ENCODE measurements at places on chromosomes 16 and 17.

GRCh38 chr17:67725373-67725791 is 7.6 kb downstream of the NOL11 start:
- no peak for DNase-seq

DNA sequence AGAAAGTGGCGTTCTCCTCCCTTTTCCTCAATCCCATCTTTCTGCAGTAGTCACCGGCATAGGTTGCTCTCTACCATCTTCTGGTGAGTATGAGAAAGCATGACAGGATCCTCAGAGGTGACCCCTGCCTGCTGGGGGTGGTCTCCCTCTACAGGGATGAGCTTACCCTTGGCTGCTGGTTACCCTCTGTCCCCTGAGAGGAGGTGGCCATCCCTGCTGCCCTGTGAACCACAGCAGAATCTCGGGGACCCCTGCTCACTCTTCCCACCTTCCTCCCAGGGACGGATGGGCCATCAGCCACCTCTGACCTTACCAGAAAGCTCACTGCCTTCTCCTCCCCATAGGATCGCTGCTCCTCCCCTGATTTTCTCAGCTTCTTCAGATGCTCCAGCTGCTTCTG is 7.8 kb downstream of the MEFV start:
- no peak for DNase-seq

- DNase-seq: peak; percentile 67
These were observed 19.2 kb downstream of the RAI1 start for GRCh38 chr17:17700251-17700969.

DNA sequence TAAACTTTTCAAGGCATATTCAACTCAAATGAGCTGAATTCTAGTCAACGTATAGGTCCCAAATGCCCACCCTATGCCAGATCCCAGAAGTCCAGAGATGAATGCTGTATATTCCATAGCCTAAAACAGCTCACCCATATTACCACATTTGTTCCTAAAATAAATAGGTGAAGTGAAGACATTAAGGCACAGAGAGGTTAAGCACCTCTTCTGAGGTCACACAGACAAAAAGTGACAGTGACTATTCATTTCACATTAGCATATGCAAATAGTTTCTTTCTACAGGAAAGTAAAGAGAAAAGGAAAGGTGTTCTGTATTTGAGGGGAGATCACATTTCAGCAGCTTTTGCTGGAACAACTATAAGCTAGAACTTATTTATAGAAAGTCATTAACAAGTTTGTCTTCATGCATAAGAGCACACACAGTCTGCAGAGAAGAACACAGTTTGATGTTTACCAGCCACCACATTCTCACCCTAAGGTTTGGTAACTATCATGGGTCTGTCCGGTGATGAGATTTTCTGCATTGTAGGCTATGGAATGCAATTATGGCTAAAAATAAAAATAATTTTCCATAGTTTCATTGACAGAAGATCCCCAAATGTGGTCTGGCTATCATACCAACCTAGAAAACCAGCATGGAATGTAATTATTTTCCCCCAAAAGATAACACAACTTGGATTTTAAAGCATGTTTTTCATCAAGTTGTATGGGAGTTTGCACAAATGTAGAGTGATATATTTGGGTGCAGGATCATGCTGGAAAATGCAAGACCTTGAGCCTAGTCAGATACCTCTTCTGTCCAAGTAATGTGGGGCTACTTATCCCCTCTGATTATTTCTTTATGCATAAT is 402.1 kb downstream of the UTP18 start:
- DNase-seq: no peak

DNA sequence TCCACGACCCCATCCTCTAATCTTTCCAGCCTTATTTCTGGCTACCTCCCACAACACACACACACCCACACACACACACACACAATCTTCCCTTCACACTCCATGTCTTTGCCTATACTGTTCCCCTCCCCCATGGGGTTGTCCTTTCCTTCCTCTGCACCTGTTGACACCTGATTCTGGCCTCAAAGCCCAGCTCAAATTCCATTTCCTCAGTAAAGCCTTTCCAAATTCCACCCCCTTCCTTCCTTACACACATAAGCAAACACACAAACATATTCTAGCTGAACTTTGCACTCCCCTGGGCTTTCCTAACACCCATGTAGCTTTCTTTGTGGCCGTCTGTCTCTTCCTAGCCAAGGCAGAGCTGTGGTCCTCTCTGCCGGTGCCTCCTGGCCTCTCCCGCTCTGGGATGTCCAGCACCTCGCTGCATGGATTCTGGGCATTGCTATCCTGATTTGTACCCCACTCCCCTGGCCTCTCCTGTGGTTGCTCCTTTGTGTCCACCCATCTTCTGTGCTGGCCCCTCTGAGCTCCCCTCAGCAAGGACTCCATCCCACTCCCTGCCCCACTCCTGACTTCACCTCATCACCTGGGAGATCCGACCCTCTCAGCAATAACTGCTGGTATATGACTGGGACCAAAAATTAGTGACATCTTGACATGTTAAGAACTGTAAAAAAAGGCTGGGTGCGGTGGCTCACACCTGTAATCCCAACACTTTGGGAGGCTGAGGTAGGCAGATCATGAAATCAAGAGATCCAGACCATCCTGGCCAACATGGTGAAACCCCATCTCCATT is 8.4 kb upstream of the SRCIN1 start:
- DNase-seq: peak; percentile 63

DNA sequence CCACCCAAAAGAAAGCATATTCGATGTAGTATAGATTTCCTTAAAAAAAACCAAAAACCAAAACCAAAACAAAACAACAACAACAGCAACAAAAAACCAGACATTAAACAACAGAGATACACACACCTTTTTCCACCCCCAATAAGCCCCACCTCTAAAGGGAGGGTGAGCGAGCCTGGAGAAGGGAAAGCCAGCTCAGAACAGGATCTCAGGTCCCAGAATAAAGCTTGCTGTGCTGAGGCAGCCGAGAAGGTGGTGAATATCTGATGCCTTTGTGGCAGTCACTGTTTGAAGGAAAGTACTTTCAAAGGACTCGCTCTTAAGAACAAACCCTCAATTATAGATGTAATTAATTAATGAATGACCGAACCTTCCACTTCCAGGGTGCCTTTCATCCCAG is 470 bp downstream of the KRT23 start:
- no peak for DNase-seq

DNA sequence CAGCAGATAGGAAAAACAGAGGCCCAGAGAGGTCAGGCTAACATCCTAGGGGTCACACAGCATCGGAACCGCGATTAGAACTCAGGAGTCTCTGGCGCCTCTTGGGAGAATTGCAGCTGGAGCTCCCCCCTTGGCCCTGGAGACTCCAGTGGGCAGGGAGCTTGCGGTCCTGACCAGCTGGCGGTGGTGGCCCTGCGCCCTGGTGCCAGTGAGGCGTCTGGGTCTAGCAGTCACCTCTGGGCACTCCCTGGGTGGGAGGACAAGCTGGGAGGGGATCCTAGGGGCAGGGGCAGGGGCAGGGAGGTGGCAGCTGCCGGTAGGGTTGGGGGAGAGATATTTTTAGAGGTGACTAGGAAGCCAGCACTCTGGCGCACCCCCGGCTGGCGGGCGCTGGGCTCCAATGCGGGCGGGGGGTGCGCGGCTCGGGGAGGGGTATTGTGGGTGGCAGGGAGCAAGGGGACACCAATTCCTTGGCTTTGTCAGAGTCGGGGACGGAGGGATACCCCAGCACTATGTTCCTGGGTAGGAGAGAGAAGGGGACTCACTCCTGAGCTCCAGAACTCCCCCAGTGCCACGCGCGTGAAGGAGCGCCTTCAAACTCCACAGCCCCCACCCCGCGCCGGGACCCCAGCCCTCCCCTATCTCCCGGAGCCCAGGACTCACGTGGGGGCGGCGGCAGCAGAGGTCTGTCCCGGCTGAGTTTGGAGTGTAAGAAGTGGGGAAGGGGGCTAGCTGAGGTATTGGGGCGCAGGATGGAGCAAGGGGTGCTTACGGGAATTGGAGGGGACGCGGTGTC is 584 bp downstream of the PHOSPHO1 start:
- no peak for DNase-seq

DNA sequence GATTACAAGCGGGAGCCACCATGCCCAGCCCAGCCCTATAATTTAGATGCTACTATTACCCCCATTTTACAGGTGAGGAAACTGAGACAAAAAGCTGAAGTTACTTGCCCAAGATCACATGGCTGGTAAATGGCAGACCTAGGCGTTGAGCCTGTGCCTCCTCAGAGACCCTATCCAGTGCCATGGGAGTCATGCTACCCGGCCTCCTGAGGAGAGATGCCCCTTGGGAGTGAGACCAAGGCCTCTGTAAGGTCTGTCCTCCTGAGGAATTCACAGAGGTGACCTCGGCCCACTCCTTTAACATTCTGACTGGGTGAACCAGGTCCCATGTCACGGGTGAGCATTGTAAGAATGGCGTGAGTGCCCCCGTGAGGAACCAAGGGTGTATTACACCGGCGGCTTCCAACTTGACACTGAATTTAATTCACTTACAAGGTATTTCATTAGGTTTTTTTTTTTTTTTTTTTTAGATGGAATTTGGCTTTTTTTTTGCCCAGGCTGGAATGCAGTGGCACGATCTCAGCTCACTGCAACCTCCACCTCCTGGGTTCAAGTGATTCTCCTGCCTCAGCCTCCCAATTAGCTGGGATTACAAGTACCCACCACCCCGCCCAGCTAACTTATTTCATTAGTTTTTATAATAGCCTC is 95.7 kb downstream of the ABCC6 start:
- peak; percentile 43 for DNase-seq

GRCh38 chr16:895371-895770 is 75.4 kb downstream of the LMF1 start:
- no peak for DNase-seq

- no peak for DNase-seq
These were observed 384.6 kb downstream of the SLC39A11 start for GRCh38 chr17:72707881-72708280.

DNA sequence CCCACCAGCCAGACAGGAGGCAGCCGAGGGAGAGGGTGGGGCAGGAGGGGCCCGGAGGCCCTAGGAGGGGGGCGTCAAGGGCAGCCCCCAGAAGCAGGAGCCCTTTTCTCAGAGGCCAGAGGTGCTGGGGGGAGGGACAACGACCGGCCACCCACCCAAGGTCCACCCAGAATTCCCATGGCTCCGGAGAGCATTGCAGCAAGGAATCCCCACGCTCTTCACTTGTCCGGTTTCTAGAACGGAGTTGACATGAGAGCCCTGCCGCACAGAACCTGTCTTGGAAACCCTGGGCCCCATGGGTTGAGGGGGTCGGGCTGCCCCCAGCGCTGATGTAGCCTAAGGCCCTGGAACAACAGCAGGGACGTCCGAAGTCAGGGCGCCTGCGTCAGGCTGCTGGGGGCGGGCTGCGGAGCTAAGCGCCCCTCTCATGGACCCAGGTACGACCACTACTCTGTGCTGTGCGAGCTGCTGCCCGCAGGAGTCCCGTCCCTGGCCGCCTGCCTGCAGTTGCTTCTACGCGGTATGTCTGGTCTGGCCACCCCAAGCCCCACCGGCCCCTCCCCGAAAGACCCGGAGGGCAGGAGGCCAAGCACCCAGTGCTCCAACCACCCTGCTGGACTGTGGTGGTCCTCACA is 11.2 kb downstream of the CYBC1 start:
- DNase-seq: no peak

GRCh38 chr17:63305857-63306256 is 140.2 kb downstream of the CYB561 start:
- no peak for DNase-seq

DNA sequence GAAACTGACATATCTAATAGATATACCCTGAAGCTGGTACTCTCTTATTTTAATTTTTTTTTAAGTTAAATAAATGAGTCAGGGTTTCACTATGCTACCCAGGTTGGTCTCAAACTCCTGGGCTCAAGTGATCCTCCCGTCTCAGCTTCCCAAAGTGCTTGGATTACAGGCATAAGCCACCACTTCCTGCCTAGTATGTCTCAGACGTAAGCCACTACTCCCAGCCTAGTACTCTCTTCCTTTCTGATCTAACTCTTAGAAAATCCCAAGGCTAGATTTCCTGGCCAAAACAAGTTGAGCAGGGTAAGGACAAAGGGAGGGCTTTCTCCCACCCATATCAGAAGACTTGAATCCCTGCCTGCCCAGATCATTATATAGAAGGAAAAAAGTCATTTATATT is 33.7 kb downstream of the HOXB1 start:
- DNase-seq: no peak

- DNase-seq: no peak
These were observed 9.0 kb upstream of the CCR7 start for GRCh38 chr17:40574292-40574691.

DNA sequence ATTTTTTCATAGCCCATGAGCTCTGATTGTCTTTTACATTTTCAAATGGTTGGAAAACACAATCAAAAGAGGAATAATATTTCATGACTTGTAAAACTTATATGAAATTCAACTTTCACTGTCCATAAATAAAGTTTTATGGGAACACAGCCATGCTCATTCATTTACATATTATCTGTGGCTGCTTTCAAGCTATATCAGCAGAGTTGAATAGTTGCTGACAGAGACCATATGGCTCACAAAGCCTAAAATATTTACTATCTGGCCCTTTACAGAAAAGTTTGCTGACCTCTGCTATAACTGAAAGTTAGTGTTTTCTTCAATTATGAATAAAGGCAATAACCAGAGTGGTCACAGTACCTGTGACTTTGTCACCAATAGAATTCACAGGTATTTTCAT is 128.2 kb upstream of the GNAO1 start:
- no peak for DNase-seq

- DNase-seq: no peak
These were observed 172.0 kb upstream of the CHMP6 start for GRCh38 chr17:80819422-80820164.

- DNase-seq: no peak
These were observed 459.9 kb upstream of the MAF start for GRCh38 chr16:80060470-80060869.

- DNase-seq: no peak
These were observed 14.2 kb upstream of the SLC6A2 start for GRCh38 chr16:55641430-55642056.

DNA sequence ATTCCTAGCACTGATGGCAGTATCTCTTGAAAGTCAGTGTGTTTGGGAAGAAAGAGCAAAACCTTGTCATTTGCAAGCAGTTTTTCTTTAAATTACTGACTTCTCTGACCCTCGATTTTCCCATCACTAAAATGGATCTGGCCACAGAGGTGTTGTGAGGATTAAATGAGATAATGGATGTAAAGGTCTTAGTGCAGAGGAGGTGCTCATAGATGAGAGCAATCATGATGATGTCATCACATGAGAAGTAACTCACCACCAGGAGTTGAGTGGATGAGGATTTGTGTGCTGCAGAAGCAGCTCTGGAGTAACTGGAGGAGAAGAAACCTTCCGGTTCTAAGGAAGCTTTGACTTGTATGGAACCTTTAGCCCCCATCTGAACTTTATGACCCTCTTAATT is 30.6 kb downstream of the PITPNM3 start:
- DNase-seq: no peak

- DNase-seq: no peak
These were observed 71.7 kb downstream of the PRKCB start for GRCh38 chr16:23907457-23907902.

- no peak for DNase-seq
These were observed 23.2 kb downstream of the IGFBP4 start for GRCh38 chr17:40466298-40466971.
